Stomach (tissue), 19 donors: ENCODE measurements at places on chromosomes 5 and 9. TPM values are rescaled to one million over a fixed set of nuclear protein-coding genes. Genes with fewer than 3 reads are reported as not detected.

Gene SPARC
- total RNA-seq: 36.2 TPM

Gene SMIM33
- not detected for total RNA-seq

Gene SPINK6
- not detected for total RNA-seq

DNA sequence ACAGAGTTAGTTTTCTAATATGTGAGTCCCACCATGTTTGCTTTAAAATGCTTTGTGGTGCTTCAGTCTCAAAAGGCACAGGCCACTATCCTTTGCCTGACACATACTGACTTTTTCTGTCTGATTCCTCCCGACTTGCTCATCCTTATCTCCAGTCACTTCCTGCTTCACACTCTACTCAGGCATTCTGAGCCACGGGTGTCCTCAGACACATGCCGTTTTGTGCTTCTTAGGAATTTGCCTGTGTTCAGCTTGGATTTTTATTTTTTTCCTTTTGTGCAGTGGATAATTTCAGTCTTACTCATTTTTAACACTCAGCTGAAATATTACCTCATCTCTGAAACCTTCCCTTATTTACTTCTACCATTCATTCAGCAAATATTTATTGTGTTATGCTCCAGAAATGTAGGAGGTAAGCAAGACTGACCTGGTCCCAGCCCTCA, 54.1 kb downstream of the MAN2A1 start:
- DNase-seq: no peak

GRCh38 chr5:107373549-107374263, 297.0 kb downstream of the EFNA5 start:
- no peak for DNase-seq

GRCh38 chr9:134505032-134505431, 136.6 kb upstream of the COL5A1 start:
- no peak for DNase-seq

GRCh38 chr9:31848505-31849285, 535.7 kb upstream of the ACO1 start:
- DNase-seq: no peak
